ENCODE measurements at places on chromosomes 4 and X. TPM values are rescaled to one million over a fixed set of nuclear protein-coding genes. Genes with fewer than 3 reads are reported as not detected.

GRCh38 chrX:136200466-136200865 is 50.7 kb downstream of the MAP7D3 start:
- DNase-seq = peak; percentile 14

GRCh38 chrX:95156566-95156965 is 1482.6 kb downstream of the FAM133A start:
- DNase-seq = no peak

GRCh38 chrX:103376118-103376978 is at the start of gene BEX3:
BEX3 (plus strand) TSS chrX:103376538; CDS start chrX:103377522, 984 bp downstream.
- DNase-seq = peak; percentile 54

DNA sequence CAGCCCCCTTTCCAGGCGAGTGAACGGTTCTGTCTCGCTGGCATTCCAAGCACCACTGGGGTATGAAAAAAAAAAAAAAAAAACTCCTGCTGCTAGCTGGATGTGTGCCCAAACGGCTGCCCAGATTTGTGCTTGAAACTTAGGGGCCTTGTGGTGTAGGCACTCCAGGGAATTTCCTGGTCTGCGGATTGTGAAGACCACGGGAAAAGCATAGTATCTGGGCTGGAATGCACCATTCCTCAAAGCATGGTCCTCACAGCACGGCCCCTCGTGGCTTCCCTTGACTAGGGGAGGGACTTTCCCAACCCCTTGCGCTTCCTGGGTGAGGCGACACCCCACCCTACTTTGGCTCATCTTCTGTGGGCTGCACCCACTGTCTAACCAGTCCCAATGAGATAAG is 516.8 kb upstream of the FAM241A start:
- DNase-seq = no peak

DNA sequence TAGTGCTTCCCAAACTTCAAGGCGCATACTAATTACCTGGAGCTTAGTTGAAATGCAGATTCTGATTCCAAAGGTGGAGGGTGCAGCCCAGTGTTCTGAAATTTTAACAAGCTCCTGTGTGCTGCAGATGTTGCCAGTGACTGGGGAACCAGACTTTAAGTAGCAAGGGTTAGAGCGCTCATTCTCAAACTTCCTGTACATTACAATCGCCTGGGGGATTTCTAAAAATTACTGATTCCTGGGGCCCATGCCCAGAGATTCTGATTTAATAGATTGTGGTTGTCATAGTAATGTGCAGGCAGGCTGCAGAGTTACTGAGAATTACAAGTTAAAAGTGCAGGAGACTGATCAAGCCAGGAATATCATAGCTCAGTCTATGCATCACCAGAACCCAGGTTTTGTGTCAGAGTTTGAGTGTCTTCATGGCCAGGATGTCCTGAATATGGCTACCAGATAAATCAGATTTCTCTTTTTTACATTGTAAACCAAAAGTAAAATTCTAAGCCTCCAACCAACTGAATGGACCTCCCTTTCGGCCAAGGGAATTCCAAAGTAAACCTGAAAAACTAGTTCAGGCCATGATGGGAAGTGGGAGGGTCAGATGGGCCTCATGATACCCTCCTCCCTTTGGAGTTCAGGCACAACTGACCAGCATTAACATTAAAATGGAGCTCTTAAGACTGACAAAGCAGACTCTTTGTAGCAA is 121.6 kb downstream of the ATXN3L start:
- DNase-seq = peak; percentile 23

DNA sequence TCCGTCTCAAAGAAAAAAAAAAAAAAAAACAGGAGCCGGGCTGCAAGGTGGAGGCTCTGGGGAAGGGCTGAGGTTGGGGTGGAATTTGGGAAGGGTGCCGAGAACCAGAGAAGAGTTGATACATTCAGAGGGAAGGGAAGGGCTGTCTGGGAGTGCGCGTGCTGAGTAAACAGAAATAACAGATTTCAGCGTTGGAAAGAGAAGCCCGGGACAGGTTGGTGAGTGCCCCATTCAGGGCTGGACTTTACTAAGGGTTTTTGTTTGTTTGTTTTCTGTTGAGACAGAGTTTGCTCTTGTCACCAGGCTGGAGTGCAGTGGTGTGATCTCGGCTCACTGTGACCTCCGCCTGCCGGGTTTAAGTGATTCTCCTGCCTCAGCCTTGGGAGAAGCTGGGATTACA is 1.7 kb upstream of the IL3RA start:
- DNase-seq = no peak

GRCh38 chrX:125131164-125131563 is 188.5 kb upstream of the TEX13C start:
- no peak for DNase-seq

DNA sequence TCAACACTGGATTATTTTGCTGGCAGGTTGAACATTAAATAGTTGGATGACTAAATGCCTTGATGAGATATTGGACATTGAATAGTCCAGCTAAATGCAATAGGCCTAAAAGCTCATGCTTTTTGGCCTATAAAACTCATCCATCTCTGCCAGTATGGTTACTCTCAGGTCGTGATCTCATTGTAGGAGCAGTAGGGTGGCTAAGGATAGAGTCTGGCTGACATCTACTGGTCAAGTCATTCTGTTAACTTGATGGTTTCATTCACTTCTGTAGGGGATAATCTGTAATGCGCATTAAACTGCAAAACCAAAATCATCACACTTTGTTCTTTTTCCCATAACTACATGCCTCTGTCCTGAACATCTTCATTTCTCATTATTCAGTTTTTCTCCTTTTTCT is 227.0 kb downstream of the DKK2 start:
- peak; percentile 15 for DNase-seq

DNA sequence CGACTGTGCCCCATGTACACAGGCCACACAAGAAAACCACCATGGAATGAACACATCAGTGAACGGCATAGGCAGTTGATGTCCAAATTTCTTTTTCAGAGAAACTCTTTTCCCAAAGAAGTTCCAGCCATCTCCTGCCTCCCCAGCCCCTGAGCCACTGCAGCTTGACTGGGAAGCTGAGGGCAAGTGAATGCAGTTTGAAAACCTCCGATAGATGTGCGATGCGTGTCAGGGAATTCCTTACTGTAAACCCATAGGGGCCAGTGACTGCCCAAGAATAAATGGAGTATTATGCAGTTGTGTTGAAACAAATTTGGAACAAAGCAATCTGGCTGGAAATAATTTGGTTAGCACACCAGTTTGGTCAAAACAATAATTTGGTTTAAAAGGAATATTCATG is 72.1 kb downstream of the ENPP6 start:
- DNase-seq = no peak

DNA sequence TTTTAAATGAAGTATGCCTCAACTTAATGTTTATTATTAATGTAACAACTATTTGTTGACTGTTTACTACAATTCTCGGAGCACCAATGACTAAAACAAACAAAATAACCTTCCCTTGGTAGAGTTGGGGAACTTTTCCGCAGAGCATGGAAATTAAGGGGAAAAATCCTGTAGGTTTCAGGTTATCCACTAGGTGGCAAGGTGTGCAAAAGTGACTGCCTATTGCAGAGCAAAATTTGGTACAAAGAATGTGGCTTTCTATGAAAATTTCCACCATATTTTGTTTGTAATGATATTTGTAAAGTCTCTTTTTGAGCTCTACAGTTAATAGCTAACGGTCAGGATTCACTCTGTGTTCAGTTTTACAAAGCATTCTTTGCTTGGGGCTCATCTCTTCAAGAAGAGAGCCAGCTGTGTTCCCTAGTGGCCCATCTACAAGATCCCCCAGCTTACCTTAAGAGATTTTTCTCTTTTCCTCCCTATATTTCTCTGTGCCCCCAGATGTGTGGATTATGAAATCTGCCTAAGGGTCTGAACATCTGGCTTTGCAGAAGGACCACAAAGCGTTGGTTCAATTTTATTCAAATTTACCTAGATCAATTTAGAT is 61.1 kb downstream of the FBXO8 start:
- peak; percentile 12 for DNase-seq

DNA sequence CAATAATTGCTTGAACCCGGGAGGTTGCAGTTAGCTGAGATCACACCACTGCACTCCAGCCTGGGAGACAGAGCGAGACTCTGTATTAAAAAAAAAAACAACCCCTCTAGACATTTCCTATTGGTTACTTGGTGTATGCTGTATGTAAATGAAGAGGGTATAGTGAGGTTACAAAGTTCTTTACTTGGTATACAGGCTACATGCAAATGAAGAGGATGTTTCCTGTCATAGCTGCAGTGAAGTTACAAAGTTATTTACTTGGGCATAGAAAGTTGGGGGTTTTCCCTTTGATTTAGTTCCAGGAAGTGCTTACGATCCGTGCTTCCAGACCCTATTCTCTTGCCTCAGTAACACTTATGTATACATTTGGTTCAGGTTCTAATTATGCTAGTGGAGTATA is 38.4 kb upstream of the CLNK start:
- DNase-seq = no peak

GRCh38 chr4:172050911-172051310 is 237.7 kb downstream of the GALNTL6 start:
- no peak for DNase-seq

DNA sequence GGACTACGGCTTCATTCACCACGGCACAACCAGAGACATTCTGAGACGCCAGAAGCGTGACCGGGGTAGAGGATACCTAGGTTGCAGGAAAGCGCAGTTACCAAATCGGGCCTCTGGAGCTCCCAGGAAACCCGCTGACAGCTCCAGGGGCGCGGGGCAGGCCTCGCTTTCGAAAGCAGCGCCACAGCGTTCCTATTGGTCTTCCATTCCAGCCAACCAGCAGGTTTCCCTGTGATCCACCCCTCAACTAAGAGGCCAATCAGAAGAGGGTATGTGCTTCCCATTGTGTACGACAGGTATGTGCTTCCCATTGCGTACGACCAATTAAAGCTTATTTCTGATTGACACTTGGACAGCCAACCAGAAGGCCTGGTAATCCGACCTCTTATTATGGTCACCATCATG is 14.9 kb downstream of the SNX12 start:
- peak; percentile 61 for DNase-seq

- DNase-seq = no peak
Measured at GRCh38 chr4:113908829-113909228, 70.6 kb downstream of the ARSJ start.

DNA sequence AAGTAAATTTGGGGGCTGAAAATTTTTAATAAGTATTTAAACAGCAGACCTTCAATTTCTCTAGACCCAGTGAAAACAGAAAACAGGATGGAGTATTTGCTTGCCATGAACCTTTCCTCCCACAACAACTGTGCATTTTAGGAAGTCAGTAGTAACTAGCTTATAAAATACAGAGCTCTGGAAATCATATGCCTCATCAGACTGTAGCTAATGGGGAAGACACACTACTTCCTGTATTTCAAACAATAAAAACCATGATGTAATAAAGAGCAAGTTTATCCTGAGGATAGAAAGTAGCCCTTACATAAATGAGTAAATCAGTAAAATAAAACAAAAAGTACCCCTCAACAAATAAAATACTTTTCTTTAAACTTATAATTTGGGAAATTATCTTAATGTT is 280.1 kb upstream of the ZFP42 start:
- DNase-seq = no peak

DNA sequence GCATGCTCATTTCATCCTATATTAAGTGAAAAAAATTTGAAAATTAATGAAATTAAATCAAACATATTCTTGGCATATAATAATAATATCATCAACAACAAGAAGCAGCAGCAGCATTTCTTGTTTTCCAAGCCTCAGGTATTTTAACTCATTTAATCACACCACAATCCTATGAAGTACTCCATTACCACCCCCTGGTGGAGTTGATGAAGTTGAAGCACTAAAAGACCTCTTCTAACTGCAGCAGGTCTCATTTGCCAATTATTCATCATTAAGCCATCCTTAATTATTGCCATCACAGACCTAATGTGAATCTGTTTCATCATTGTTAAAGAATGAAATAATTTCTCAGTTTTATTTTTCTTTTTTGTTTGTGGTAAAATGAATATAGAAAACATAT is 801.4 kb upstream of the GRID2 start:
- peak; percentile 19 for DNase-seq

GRCh38 chr4:74714611-74715130 is 79.7 kb downstream of the BTC start:
- DNase-seq = no peak

DNA sequence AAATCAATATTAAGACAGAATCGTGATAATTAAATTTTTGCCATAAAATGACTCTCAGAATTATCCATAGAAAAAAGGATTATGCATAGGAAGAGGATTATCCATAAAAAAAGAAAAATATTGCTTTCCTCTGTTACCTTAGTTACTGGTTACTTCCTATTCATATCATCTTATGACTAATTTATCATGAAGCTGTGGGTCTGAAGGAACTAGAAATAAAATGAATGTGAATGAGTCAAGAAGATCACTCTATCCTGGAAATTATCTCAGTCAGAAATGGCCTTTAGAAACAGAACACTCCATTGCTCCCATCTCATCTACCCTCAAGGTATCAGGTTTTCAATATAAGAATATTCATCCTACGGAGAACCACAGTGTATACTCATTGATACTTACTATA is 19.4 kb downstream of the RPS6KA6 start:
- DNase-seq = no peak

DNA sequence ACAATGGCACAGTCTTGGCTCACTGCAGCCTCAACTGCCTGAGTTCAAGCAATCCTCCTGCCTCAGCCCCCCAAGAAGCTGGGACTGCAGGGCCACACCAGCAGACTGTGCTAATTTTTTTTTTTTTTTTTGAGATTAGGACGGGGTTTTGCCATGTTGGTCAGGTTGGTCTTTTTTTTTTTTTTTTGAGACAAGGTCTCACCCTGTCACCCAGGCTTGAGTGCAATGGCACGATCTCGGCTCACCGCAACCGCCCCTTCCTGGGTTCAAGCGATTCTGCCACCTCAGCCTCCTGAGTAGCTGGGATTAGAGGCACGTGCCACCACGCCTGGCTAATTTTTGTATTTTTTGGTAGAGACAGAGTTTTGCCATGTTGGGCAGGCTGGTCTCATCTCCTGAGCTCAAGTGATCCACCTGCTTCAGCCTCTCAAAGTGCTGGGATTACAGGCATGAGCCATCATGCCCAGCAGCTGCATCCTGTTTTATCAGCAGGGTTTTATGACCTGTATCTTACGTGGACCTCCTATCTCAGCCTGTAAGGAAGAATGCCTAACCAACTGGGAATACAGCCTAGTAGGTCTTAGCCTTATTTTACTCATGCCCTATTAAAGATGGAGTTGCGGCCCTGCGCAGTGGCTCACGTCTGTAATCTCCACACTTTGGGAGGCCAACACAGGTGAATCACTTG is 13.2 kb upstream of the MRPL1 start:
- DNase-seq = no peak

- no peak for DNase-seq
Measured at GRCh38 chrX:70470850-70471289, 26.2 kb downstream of the DLG3 start.

- DNase-seq = no peak
Measured at GRCh38 chrX:79371101-79371500, 4.0 kb upstream of the ITM2A start.

The AMTN gene
- total RNA-seq = not detected

The HEPH gene
- not detected for total RNA-seq

The SATL1 gene
- not detected for total RNA-seq

The FOXR2 gene
- total RNA-seq = not detected

The GSX2 gene
- not detected for total RNA-seq

The HERC3 gene
- 17.3 TPM for total RNA-seq

The SOX3 gene
- not detected for total RNA-seq

The IKBKG gene
- total RNA-seq = 39.9 TPM

The CXCL13 gene
- 0.51 TPM for total RNA-seq

The TMEM144 gene
- 11.8 TPM for total RNA-seq

The NALF2 gene
- total RNA-seq = 6.3 TPM

The CT45A10 gene
- not detected for total RNA-seq
